Activated CD4-positive, alpha-beta memory T cell treated with anti-CD3 and anti-CD28 coated beads for 36 hours (primary cell): ENCODE measurements at places on chromosomes 3 and 15. TPM values are rescaled to one million over a fixed set of nuclear protein-coding genes. Genes with fewer than 3 reads are reported as not detected.

- H3K4me1 ChIP-seq: no peaks in the 10 kb centered on the region
- no peak overlapping the region for H3K27ac ChIP-seq
- no peak for DNase-seq
- H3K4me3 ChIP-seq: no peak overlapping the region
- no peaks in the 10 kb centered on the region for H3K36me3 ChIP-seq
These were observed 11.7 kb upstream of the PRR23B start for GRCh38 chr3:139032326-139033002.

DNA sequence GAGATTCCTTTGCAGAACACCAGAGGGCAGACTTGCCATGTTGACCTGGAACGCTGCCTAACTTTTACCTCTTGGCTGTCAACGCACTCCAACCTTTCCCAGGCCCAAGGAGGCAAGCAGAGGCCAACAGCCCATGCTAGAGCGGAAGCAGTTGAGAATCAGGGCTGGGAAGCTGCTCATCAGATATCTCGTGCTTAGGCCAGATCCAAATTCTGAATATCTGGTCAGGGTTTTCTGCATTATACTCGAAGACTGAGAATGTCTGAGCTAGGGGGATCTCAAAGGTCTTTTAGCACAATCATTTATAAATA, 2.5 kb downstream of the XIRP1 start:
- no peaks in the 10 kb centered on the region for H3K36me3 ChIP-seq
- H3K4me3 ChIP-seq: no peak overlapping the region
- H3K27me3 ChIP-seq: no peaks in the 10 kb centered on the region
- no peak overlapping the region for H3K27ac ChIP-seq
- peak; percentile 70 for DNase-seq
- H3K4me1 ChIP-seq: peaks cover 19% of the 10 kb centered on the region

- no peak overlapping the region for H3K27ac ChIP-seq
- no peak overlapping the region for H3K4me3 ChIP-seq
- peaks cover 5% of the 10 kb centered on the region for H3K36me3 ChIP-seq
- DNase-seq: no peak
- no peaks in the 10 kb centered on the region for H3K27me3 ChIP-seq
These were observed 17.4 kb downstream of the KAT2B start for GRCh38 chr3:20057612-20058180.

DNA sequence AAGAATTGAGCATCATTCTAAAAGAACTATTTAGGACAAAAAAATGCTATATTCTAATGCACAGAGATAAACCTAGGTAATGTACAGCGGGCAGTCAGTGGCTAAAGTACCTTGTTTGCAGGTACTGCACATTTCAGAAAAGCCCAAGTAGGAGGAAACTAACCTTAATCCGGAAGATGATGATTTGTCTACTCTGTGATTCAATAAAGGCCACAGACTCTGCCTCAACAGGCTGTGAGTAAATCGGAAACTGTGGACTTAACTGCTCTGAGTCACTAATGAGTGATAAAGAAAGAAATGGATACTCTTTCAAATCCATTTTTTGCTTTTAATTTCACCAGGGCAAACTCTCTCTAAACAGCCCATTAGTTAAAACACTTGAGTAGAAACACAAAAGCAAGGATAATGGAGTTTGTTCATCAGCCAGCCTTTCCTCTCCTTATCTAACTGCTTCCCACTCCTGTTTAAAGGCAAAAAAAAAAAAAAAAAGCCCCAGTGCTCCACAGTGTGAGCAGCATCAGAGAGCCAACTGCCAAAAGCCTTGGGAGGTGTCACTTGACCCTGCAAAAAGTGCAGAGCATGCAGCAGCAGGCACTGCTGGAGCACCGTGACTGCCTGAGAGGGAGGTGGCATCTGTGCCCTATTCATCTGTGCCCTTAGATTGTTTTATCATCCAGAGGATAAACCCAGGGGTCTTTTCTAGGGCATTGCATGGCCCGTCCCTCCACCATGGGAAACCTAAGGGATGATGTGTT, 187.7 kb downstream of the SATB1 start:
- no peak overlapping the region for H3K27ac ChIP-seq
- peaks cover 6% of the 10 kb centered on the region for H3K4me1 ChIP-seq
- no peaks in the 10 kb centered on the region for H3K36me3 ChIP-seq
- H3K4me3 ChIP-seq: no peak overlapping the region

- H3K27ac ChIP-seq: no peak overlapping the region
- no peak overlapping the region for H3K4me3 ChIP-seq
- H3K36me3 ChIP-seq: no peaks in the 10 kb centered on the region
- no peak for DNase-seq
These were observed 202.6 kb downstream of the VGLL3 start for GRCh38 chr3:86788371-86788770.

DNA sequence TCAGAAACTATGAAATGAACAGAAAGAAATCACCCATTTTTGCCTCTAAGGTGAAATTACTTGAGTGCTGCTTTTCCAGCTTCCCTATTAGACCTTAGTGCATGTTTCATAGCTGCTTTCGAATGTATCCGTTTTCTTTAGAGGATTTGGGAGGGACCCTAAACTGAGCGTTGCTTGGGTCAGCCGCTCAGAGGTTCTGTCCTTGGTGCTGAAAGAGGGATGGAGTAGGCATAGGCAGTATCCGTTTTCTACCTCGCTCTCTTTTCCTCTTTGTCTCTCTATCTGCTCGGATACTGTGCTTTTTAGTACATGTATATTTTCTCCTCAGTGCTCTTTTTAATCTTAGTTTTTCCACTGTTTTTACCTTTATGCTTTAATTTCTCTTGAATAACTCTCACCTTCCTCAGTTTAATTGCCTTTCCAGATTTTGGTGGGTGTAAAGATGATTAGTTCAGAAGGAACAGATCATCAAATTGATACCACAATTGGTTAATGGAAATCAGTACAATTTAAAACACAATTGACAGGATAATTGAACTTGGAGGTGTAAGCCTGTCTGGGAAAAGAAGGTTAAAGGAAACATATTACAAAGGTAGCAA, at the start of gene DRD3:
TSS of gene DRD3 (minus strand) at position 283 of the 599 bp plus-strand sequence. CDS start 7,060 bp downstream, outside the sequence.
- H3K27me3 ChIP-seq: peaks cover 2% of the 10 kb centered on the region
- peaks cover 10% of the 10 kb centered on the region for H3K4me1 ChIP-seq
- H3K27ac ChIP-seq: no peak within 1 kb of the TSS
- H3K4me3 ChIP-seq: no peak within 1 kb of the TSS
- DNase-seq: peak; percentile 31
- H3K36me3 ChIP-seq: no peaks in the 10 kb centered on the region

DNA sequence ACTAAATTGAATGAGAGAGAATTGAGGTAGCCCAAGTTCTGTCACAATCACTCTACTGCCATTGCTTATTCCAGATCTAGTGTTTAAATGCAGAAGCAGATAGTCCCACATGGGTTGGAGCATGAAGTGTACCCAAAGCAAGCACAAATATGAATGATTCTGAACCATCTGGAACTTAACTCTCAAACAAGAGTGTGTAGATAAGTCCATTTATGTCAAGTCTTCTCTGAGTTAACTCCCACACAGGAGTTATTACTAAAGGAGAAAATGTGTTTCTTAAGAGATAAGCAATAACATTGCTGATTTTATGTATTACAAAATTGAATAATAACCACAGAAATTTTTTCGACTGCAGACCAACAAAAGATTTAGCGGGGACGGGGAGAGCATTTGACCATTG, 33.6 kb downstream of the PAQR9 start:
- peaks cover 26% of the 10 kb centered on the region for H3K27me3 ChIP-seq
- no peak overlapping the region for H3K27ac ChIP-seq
- no peak for DNase-seq
- H3K4me3 ChIP-seq: no peak overlapping the region

- DNase-seq: no peak
- H3K4me1 ChIP-seq: no peaks in the 10 kb centered on the region
- no peak overlapping the region for H3K4me3 ChIP-seq
- peaks cover 3% of the 10 kb centered on the region for H3K27me3 ChIP-seq
- H3K27ac ChIP-seq: no peak overlapping the region
These were observed 988.7 kb downstream of the NTRK3 start for GRCh38 chr15:87267798-87268197.

- no peaks in the 10 kb centered on the region for H3K36me3 ChIP-seq
- no peaks in the 10 kb centered on the region for H3K4me1 ChIP-seq
- DNase-seq: no peak
- no peaks in the 10 kb centered on the region for H3K27me3 ChIP-seq
- H3K4me3 ChIP-seq: no peak overlapping the region
These were observed 56.1 kb upstream of the PIAS1 start for GRCh38 chr15:67997996-67998395.

DNA sequence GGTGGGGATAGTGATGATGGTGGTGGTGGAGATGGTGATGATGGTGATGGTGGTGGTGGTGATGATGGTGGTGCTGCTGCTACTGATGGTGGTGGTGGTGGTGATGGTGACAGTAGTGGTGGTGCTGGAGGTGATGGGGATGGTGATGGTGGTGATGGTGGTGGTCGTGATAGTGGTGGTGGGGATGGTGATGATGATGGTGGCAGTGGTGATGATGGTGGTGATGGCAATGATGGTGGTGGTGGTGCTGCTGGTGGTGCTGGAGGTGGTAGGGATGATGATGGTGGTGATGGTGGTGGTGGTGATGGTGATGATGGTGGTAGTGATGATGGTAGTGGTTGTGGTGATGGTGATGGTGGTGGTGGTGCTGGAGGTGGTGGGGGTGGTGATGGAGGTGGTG, 21.3 kb downstream of the DNAJB8 start:
- no peak overlapping the region for H3K27ac ChIP-seq
- H3K4me3 ChIP-seq: no peak overlapping the region
- no peak for DNase-seq
- H3K4me1 ChIP-seq: peaks cover 31% of the 10 kb centered on the region

GRCh38 chr3:142586803-142587406, 8.4 kb upstream of the ATR start:
- no peak overlapping the region for H3K27ac ChIP-seq
- H3K36me3 ChIP-seq: no peaks in the 10 kb centered on the region
- H3K4me1 ChIP-seq: no peaks in the 10 kb centered on the region
- H3K4me3 ChIP-seq: no peak overlapping the region

DNA sequence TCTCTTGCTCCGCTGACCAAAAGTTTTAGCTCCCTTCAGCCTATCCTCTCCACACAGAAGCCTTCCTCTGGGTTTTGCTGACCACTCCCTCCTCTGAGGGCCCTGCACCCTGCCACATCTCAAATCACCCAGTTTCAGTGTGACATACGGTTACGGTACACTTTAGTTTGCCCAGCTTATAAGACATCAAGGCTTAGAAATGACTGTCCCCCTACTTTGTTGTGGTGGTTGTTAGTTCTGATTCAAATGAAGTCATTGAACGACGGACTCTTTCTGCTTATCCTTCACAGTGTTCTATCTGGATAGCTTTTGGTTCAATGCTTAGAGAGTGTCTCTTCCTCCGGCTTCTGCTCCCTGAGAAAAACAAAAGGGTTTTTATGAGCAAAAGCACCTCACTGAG, 68.0 kb upstream of the NDUFB4 start:
- H3K4me1 ChIP-seq: peaks cover 15% of the 10 kb centered on the region
- peaks cover 9% of the 10 kb centered on the region for H3K27me3 ChIP-seq
- peak; percentile 24 for DNase-seq
- H3K4me3 ChIP-seq: no peak overlapping the region
- H3K27ac ChIP-seq: no peak overlapping the region

GRCh38 chr3:198065897-198066296, 105.9 kb downstream of the LMLN start:
- H3K4me1 ChIP-seq: peaks cover 15% of the 10 kb centered on the region
- H3K36me3 ChIP-seq: peaks cover 3% of the 10 kb centered on the region
- H3K27ac ChIP-seq: no peak overlapping the region
- peaks cover 4% of the 10 kb centered on the region for H3K27me3 ChIP-seq
- no peak for DNase-seq
- no peak overlapping the region for H3K4me3 ChIP-seq

GRCh38 chr3:53225181-53225580, 30.6 kb downstream of the TKT start:
- no peaks in the 10 kb centered on the region for H3K27me3 ChIP-seq
- H3K4me3 ChIP-seq: no peak overlapping the region
- no peak for DNase-seq
- H3K36me3 ChIP-seq: peaks cover 41% of the 10 kb centered on the region
- no peak overlapping the region for H3K27ac ChIP-seq
- H3K4me1 ChIP-seq: no peaks in the 10 kb centered on the region

GRCh38 chr15:99449514-99449913, 116.3 kb upstream of the MEF2A start:
- DNase-seq: no peak
- peaks cover 5% of the 10 kb centered on the region for H3K27me3 ChIP-seq
- no peak overlapping the region for H3K4me3 ChIP-seq
- no peaks in the 10 kb centered on the region for H3K36me3 ChIP-seq

GRCh38 chr3:136819731-136820679, 1.1 kb downstream of the SLC35G2 start:
- no peak overlapping the region for H3K27ac ChIP-seq
- peaks cover 19% of the 10 kb centered on the region for H3K4me1 ChIP-seq
- H3K4me3 ChIP-seq: peak overlapping the region; percentile 78
- DNase-seq: peak; percentile 52
- H3K36me3 ChIP-seq: no peaks in the 10 kb centered on the region

- H3K36me3 ChIP-seq: peaks cover 84% of the 10 kb centered on the region
- no peaks in the 10 kb centered on the region for H3K27me3 ChIP-seq
- H3K4me3 ChIP-seq: no peak overlapping the region
- H3K27ac ChIP-seq: no peak overlapping the region
- DNase-seq: no peak
These were observed 19.8 kb upstream of the MTHFS start for GRCh38 chr15:79916502-79917132.

DNA sequence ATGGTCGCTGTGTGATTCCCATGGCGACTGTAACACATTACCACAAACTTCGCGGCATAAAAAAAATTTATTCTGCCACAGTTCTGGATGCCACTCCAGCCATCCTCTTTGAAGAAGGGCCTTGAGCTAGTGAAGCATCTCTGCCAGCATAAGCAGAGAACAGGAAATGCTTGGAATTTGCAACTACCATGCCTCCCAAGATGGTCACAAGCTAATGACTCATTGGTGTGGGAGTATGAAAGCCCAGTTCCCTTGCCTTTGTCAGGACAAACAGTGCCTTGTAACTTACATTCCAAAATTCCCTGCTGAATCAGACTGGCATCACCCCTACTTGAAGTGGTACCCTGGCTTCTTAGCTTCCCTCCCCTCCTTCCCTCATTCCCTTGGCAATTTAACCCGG, 129.7 kb downstream of the PROS1 start:
- DNase-seq: no peak
- H3K4me3 ChIP-seq: no peak overlapping the region
- no peaks in the 10 kb centered on the region for H3K4me1 ChIP-seq
- H3K27ac ChIP-seq: no peak overlapping the region
- no peaks in the 10 kb centered on the region for H3K27me3 ChIP-seq
- no peaks in the 10 kb centered on the region for H3K36me3 ChIP-seq

- no peaks in the 10 kb centered on the region for H3K36me3 ChIP-seq
- H3K4me3 ChIP-seq: no peak overlapping the region
- no peak overlapping the region for H3K27ac ChIP-seq
- no peak for DNase-seq
- no peaks in the 10 kb centered on the region for H3K27me3 ChIP-seq
- H3K4me1 ChIP-seq: peaks cover 27% of the 10 kb centered on the region
These were observed 67.6 kb downstream of the SFMBT1 start for GRCh38 chr3:52978109-52978754.

- H3K27me3 ChIP-seq: no peaks in the 10 kb centered on the region
- peaks cover 1% of the 10 kb centered on the region for H3K4me1 ChIP-seq
- H3K27ac ChIP-seq: no peak overlapping the region
- no peak for DNase-seq
- H3K36me3 ChIP-seq: no peaks in the 10 kb centered on the region
- no peak overlapping the region for H3K4me3 ChIP-seq
These were observed 184.8 kb downstream of the SHQ1 start for GRCh38 chr3:72663429-72663828.

The ITIH4 gene
- 6.3 TPM for total RNA-seq

The RTP3 gene
- not detected for total RNA-seq

The FBXO45 gene
- total RNA-seq: 16.3 TPM

The NSMCE3 gene
- 7.7 TPM for total RNA-seq

The GOLGA8T gene
- not detected for total RNA-seq

The SPTBN5 gene
- 0.88 TPM for total RNA-seq

The SAMMSON gene
- not detected for total RNA-seq
